ENCODE measurements at places on chromosomes 2 and 18. TPM values are rescaled to one million over a fixed set of nuclear protein-coding genes. Genes with fewer than 3 reads are reported as not detected.

CHRNA1 gene
- 0.13 TPM for total RNA-seq

EPHA4 gene
- 4.8 TPM for total RNA-seq

LOXL3 gene
- total RNA-seq, result 155 TPM

MFSD2B gene
- under 0.01 TPM for total RNA-seq

ZNF2 gene
- 5.8 TPM for total RNA-seq

VWA3B gene
- total RNA-seq, result not detected

SIX2 gene
- 0.75 TPM for total RNA-seq
